Stimulated activated CD8-positive, alpha-beta memory T cell treated with anti-CD3 and anti-CD28 coated beads, Interleukin-12 subunit alpha, Interleukin-12 subunit beta, amount 100 ng/mL, for 1 hour (primary cell): ENCODE measurements at places on chromosomes 3 and 15.

- DNase-seq, result no peak
Measured at GRCh38 chr3:127368186-127369032, 80.6 kb upstream of the PRR20G start.

- no peak for DNase-seq
Measured at GRCh38 chr3:77039606-77040171, at the start of gene ROBO2. Gene ROBO2 (plus strand): TSS chr3:77040099. CDS start chr3:77040786, 687 bp downstream.

GRCh38 chr3:123285931-123286307 lies 84.2 kb downstream of the SEC22A start:
- DNase-seq, result no peak

DNA sequence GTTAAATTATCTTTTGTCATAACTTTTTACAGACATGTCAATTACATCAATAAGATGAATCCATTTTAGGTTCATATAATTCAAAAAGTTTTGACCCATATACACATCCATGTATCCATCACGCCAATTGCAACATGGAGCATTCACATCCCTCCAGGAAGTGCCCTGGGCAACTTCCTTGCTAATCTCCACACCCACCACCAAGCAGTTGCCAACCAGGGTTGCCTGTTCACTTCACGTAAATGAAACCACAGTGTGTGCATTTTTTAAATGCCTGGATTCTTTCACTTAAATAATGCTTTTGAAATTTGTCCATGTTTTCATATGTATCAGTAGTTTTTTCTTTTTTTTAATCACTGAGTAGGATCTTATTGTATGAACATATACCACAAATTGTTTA lies 40.7 kb upstream of the LYZL4 start:
- DNase-seq, result no peak

- no peak for DNase-seq
Measured at GRCh38 chr15:64134345-64134829, 17.1 kb upstream of the SNX22 start.

DNA sequence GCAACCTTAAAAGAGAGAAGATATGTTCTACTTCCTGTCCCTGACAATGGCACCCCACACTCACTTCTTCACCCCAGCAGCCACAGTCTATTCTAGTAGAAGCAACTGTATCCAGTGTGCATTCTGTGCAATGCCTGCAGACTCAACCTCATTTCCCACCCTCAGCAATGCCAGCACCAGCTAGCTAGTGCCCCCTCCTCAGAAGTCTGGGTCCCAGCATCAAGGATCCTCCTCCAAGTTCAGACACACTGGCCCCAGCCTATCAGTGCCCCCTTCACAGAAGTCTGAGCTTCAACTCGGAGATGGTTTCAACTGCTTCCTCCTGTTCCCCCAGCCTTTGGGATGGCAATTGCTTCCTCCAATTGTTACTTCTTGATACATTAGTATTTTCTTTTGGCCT lies 268.3 kb downstream of the MEX3B start:
- DNase-seq, result no peak

DNA sequence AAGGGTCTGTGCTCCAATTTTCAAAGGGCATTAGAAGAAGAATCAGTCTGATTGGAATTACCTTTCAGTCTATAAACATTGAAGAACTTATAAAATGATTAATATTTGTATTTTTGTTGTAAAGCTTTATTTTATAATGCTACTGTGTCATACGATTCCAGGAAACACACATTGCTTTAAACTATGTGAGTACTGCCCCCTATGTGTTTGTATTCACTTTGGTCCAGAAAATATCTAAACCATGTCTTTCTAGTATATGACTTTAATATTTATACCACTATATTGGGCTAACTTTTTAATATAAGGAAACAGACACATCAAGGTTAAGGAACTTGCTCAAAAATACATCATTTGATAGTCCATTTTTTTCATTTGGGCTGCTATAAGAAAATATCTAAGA lies 3.2 kb upstream of the RIOX2 start:
- no peak for DNase-seq

- no peak for DNase-seq
Measured at GRCh38 chr3:104873331-104873730, 493.4 kb upstream of the ALCAM start.

GRCh38 chr3:20857636-20858035 lies 671.6 kb upstream of the SGO1 start:
- DNase-seq, result no peak

GRCh38 chr3:177199206-177199760 lies 2.0 kb upstream of the TBL1XR1 start:
- no peak for DNase-seq
